ENCODE measurements at places on chromosomes 16 and 17.
A peak's percentile ranks its signal among the peaks of the same experiment; 100 is the strongest.

DNA sequence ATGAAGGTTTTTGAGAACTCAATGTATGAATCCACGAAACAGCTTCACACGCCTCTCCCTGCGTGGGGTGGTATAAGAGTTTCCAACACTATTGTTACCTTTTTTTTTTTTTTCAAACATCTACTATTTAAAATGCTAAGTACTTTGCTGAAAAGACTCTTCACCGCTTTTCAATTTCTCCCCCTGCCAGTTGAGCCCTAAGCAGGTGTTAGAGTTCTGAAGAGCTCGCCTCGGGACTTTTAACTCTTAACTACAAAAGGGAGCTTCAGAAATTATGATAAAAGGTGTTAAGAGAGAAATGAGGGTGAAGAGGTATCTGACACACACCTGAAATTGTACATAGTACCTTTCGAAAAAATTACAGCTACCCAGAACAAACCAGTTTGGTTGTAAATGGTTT, 20.9 kb upstream of the PSMD7 start:
- DNase-seq, result no peak

- DNase-seq, result peak; percentile 27
Measured at GRCh38 chr17:50165867-50166517, at the start of gene SGCA. Gene SGCA, plus strand, starts transcription at chr17:50166005. Its CDS starts 36 bp downstream, at chr17:50166041.

DNA sequence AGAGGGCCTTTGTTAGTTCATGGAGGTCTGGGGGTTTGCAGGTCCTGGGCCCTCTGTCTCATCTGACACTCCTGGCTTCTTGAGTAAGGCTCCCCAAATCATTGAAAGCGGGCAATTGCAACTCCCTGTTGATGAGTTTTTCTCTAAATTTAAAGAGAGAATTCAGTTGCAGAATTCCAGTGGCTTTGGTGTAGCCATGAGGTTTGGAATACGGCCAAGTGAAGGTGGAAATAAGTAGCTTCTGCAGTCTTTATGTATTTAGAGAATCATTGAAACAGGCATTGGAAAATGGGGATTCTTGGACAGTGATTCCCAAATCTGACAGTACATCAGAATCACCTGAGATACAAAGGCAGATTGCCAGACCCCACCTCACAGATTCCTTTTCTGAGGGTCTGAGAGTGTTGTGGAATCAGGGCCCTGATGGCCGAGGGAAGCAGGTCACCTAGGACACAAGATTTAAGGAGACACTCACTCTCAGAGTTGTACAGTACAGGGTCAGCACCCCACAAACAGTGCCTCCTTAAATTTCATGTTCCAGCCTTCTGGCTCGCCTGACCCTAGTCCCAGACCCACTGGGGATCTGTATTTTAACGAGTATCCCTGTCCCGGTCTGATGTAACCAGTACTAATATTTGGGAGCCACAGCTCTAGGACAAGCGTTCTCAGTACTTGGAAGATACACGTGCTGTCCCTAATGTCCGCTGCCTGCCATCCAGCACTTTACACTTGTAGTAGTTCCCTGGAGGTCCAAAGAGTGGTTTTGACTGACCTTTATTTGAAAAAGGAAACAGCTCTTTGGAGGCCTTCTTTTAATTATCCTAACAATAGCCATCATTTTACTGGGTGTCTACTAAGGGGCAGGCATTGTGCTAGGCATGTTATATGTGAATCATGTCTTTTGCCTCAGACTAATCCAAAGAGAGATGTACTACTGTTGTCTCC, 37.8 kb downstream of the YPEL2 start:
- no peak for DNase-seq

GRCh38 chr16:84739349-84740124, 39.7 kb downstream of the USP10 start:
- DNase-seq, result peak; percentile 88

- peak; percentile 94 for DNase-seq
Measured at GRCh38 chr17:40122136-40122998, 596 bp downstream of the MSL1 start.

GRCh38 chr17:47742319-47743181, 9.5 kb downstream of the TBX21 start:
- DNase-seq, result peak; percentile 66

GRCh38 chr17:1055751-1056645, 59.1 kb downstream of the TIMM22 start:
- DNase-seq, result peak; percentile 98

DNA sequence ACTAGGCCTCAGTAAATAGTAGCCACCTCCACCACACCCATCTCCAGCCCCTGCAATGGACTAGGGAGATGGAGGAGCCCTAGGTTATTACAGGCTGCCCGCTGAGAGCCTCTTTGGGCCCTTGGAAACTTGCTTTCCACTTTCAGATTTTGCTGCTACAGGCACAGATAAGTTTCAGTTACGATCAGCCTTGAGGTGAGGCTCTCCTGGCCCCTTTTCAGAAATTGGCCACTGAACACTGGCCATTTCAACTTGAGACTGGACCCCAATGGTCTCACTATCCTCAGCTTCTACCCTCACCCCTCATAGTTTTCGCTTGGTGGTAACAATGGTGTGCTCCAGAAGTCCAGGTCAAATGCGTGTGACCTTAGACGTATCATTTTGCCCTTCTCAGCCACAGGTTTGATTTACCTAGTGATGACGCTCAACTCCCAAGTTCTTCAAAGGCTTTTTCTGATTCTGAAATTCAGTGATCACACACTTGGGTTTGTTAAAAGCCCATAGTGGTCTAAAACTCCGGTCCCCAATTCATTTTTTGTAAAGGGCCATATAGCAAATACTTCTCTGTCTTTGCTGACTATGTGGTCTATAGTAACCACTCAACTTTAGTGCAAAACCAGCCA, 1.0 kb downstream of the PMM2 start:
- DNase-seq, result no peak

- peak; percentile 58 for DNase-seq
Measured at GRCh38 chr16:57740423-57741071, 5.0 kb downstream of the KATNB1 start.

- DNase-seq, result no peak
Measured at GRCh38 chr17:34850023-34850422, 111.2 kb downstream of the CCT6B start.

Measured in osteoblast (primary cell).